SK-N-SH (cell line): ENCODE measurements at places on chromosomes 2 and 18. TPM values are rescaled to one million over a fixed set of nuclear protein-coding genes. Genes with fewer than 3 reads are reported as not detected.

DNA sequence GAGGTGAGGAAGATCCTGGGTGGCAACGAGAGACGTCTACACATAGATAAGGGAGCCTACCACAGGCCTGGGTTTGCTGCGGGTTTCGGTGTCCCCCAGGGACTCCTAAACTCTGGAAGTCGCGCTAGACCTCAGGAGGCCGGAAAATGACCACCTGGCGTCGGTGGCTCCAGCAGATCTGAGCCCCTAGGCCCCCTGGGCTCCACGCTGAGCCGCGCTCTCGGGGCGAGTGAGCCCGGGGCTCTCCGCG, 987 bp upstream of the DLX1 start:
- DNase-seq: no peak

- DNase-seq: no peak
These were observed 148.9 kb downstream of the ZEB2 start for GRCh38 chr2:144370937-144371584.

GRCh38 chr2:65686928-65687521, 254.6 kb upstream of the SPRED2 start:
- DNase-seq: no peak

GRCh38 chr2:241309684-241310117, 5.8 kb downstream of the HDLBP start:
- DNase-seq: no peak

KRTCAP3 gene
- 3.6 and 4.1 TPM in 2 replicates for polyA plus RNA-seq

REG1B gene
- not detected in 2 replicates for polyA plus RNA-seq

DNA sequence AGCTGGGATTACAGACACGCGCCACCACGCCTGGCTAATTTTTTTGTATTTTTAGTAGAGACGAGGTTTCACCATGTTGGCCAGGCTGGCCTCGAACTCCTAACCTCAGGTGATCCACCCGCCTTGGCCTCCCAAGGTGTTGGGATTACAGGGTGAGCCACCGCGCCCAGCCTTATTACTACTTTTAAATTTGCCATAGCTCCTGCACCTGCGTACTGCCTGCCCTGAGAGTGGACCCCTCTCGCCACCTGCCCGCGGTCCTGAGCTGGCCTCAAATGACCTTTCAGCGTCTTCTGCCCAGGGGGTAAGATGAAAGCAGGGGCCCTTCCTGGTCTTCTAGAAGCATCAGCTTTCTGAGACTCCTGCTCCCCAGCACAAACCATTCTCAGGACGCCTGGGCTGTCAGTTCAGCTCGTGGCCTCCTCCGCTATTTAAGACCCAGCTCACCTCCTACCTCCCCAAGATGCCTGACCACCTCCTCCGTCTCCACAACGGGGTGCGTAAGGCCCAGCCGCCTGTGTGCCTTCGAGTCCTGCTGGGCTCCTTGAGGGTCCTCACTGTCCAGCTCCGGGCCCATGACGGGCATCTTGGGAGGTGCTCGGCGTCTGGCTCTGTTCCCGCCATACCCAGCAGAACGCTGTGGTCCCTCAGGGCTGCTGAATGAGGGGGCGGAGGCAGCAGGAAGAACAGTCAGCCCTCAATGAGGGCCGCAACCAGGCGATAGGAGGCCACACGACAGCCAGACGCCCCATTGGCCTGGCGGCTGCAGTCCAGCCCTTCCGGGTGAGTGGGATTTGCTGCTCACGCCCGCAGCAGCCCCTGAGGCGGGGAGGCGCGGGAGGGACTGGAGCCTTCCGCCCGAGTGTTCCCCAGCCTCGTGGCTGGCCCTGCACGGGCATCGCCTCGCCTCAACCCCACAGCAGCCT, 266.6 kb downstream of the TFCP2L1 start:
- DNase-seq: no peak

DCDC2C gene
- not detected in 2 replicates for polyA plus RNA-seq

KLHL41 gene
- 0.26 and 0.42 TPM in 2 replicates for polyA plus RNA-seq

DNA sequence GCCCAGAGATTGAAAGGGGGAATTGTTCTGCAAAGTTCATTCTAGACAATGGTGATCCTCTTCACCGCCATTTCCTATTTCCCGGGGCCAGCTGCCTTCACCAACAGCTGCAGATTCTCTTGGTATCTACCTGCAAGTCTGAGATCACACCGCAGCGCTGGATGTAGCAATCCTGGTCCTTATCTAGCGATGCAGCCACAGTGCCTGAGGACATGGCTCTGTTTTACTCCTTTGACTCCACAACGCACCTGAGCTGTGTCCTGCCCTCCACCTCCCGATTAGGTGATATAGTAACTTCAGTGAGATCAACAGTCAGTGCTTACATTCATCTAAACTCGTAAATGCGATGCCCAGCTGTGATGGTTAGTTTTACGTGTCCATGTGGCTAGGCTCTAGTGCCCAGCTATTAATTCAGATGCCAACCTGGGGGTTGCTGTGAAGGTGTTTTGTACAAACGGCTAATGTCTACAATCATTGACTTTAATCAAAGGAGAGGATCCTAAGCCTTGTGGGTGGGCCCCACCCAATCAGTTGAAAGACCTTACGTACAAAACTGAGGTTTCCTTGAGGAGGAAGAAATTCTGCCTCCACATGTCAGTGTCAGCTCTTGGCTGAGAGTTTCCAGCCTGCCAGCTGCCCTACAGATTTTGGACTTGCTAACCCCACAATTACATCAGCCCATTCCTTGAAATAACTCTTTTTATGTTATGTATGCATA, 189.8 kb downstream of the SH3BP4 start:
- DNase-seq: no peak

DNA sequence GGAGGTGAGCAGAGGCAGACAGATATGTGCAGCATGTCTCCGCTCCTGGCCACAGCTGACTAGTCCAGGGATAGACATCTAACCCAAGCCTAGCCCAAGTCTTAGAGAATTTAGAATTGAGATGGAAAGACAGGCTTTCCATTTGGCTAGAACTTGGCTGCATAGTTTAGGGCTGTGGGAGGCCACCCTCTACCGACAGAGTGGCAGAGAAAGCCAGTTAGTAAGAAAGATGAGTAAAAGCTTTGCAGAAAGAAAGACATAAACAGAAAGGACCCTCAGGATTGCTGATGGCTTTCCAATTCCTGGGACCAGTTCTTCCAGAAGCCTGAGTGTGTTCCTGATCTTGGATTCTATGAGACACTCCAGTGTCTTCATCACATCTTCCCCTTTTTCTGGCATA, 62.1 kb downstream of the DYM start:
- no peak for DNase-seq

DNER gene
- 1.4 and 1.9 TPM in 2 replicates for polyA plus RNA-seq

GRCh38 chr18:24212939-24213338, 74.1 kb downstream of the CABYR start:
- no peak for DNase-seq

REL gene
- 0.59 and 0.96 TPM in 2 replicates for polyA plus RNA-seq

GRCh38 chr2:23547725-23548124, 162.7 kb downstream of the KLHL29 start:
- no peak for DNase-seq

DNA sequence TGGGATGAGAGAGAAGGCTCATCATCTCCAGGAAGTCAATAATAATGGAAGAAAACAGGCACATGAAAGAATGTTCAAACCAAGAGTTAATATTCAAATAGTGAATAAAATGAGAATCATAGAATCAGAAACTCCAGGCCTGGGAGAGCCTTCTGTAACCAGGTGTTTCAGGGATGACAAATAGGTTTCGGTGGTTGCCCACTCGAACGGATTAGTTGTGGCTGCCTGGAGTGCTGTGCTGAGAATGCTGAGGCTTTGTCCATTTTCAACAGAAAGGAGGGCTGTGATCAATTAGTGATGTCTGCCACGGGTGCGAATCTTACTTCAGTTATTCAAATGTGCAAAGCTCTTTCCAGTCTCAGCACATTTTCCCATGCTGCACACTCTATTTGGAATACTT, 227.3 kb downstream of the INSIG2 start:
- no peak for DNase-seq

UCN gene
- 2.8 and 2.9 TPM in 2 replicates for polyA plus RNA-seq

NFE2L2 gene
- polyA plus RNA-seq: 40.9 and 61.9 TPM in 2 replicates

DNA sequence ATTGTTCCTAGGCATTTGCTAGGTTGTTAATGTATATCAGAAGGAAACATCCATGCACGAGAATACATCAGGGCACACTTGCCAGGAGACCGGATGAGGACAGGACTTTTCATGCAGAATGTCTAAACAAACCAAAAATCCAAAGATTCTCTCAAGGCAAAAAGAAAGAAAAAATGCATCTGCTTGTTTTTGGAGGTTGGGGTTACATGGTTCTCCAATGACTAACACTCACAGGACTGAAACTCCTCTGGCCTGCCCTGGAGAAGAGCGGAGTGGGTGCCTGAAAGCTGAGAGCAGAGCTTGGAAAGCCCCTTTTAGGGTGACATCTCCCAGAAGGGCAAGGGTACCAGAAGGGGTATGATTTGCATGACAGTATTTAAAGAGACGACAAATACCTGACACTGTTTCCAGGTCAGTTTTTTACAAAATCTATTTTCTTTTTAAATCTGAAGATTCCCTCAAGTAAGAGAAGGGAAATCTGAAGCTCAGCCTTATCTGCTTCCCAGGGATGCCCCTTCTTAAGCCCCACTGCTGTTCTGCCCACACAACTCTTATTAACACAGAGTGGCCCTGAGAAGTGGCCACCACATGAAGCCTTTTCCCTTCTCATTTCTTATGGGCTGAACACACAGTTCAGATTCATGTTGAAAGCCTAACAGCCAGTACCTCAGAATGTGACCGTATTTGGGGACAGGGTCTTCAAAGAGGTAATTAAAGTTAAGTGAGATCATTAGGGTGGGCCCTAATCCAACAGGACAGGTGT, 216.4 kb downstream of the STK39 start:
- DNase-seq: no peak

HPCAL1 gene
- polyA plus RNA-seq: 34.6 and 77.0 TPM in 2 replicates

CMPK2 gene
- polyA plus RNA-seq: 0.86 and 1.1 TPM in 2 replicates

DNA sequence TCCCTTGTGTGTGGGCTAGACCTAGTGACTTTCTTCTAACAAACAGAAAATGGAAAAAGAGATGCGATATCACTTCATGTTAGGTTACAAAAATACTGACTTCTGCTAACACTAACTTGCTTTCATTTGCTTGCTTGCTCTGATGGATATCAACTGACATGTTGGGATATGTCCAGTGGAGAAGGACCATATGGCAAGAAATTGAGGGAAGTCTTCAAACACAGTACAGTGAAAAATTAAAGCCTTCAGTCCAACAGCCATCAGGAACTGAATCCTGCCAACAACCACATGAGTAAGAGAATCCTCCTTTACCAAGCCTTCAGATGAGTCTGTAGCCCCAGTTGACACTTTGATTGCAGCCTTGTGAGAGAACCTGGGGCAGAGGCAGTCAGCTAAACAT, 143.9 kb downstream of the MAIP1 start:
- DNase-seq: no peak

DNA sequence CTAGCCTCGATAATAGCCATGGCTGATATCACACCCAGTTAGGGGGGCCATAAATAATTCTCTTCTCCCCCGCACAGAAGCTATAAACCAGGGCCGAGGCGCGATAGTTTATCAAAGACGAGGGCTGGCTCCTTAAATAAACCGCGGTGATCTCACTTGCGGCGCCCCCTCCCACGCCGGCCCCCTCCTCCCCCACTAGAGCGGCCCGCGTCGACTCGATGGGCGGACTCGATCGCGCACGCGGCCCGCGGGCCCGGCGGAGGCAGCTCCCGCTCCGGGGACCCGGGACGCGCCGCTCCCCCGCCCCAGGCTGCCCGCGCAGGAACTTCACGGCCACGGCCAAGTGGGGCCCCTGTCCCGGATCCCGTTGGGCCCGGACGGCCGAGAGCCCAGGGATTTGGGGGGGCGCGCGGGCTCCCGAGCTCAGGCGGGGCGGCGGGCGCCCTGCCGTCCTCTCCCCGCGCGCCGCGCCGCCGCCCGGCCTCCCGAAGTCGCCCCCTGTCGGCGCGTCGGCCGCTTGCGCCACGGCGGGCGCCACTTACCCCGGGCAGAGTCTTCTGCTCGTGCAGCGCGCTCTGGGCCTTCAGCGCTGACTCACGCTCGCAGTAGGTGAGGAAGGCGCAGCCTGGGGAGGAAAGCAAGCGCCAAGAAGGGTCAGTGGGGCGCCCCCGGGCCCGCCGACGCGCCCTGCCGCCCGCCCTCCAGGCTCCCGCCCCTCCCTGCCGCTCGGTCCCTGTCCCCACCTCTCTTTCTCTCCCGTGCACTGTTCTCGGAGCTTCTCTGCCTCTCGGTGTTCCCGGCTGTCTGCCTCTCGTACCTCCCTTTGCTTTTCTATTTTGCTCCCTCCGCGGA, 80.4 kb downstream of the CELF4 start:
- DNase-seq: no peak

HTRA2 gene
- 55.7 and 60.4 TPM in 2 replicates for polyA plus RNA-seq

MRO gene
- polyA plus RNA-seq: not detected in 2 replicates

DNA sequence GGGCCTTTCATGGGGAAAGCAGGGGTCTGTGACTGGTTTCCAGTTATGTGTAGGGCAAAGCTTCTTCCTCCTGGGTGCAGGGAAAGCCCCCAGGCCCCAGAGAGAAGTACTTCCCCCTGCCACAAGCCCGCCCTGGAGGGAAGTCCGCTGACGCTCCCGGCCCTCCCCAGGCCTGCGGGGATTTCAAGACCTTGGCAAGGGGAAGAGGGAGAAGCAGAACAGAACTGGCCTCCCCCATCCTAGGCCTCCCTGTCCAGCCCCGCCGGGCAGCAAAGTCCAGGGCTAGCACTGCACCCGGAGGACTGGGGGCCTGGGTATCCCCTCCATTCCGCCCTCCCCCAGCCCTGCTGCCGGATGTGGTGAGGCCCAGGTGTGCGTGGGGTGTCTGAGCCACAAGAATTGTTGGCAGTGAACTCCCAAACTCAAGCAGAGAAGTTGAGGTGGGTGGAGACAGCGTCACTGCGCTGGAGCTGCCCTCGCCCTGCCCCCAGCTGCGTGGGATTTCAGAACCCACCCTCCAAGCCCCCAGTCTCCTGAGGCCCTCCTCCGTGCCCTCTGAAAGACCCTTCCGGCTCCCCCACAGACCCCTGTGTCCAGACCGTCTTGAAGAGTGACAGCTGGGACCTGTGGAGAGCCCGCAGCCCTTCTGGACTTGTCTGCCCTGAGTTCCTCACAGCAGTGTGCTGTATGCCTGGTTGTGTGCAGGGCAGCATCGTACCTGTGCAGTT, 1.1 kb upstream of the DUSP2 start:
- DNase-seq: peak; percentile 57

DNA sequence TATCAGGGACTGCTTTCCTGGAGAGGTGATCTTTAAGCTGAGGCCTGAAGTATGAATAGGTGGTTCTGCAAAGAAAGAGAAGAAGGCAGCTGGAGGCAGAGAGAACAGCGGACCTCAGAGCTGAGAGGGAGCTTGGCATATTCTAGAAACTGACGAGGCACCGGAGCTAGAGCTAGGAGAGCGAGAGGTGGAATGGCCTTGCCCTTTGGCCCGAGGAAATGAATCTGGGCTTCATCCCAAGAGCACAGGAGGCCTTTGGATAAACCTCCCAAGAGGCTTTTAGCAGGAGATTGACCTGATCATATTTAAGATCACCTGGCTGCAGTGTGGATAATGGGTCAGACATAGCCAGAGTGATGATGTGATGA, 7.9 kb downstream of the DYSF start:
- no peak for DNase-seq

GBX2 gene
- polyA plus RNA-seq: 0.03 and 0.16 TPM in 2 replicates

POTEF gene
- not detected in 2 replicates for polyA plus RNA-seq

GRCh38 chr2:170236680-170237047, 58.7 kb downstream of the MYO3B start:
- DNase-seq: peak; percentile 54

ARHGAP28 gene
- 0.99 and 1.3 TPM in 2 replicates for polyA plus RNA-seq

C1QL2 gene
- not detected in 2 replicates for polyA plus RNA-seq
